Globus pallidus (tissue), 1 donor: ENCODE measurements at places on chromosomes 6 and 20.

- no peak for DNase-seq
These were observed 294.4 kb downstream of the KCNQ5 start for GRCh38 chr6:72916298-72916697.

DNA sequence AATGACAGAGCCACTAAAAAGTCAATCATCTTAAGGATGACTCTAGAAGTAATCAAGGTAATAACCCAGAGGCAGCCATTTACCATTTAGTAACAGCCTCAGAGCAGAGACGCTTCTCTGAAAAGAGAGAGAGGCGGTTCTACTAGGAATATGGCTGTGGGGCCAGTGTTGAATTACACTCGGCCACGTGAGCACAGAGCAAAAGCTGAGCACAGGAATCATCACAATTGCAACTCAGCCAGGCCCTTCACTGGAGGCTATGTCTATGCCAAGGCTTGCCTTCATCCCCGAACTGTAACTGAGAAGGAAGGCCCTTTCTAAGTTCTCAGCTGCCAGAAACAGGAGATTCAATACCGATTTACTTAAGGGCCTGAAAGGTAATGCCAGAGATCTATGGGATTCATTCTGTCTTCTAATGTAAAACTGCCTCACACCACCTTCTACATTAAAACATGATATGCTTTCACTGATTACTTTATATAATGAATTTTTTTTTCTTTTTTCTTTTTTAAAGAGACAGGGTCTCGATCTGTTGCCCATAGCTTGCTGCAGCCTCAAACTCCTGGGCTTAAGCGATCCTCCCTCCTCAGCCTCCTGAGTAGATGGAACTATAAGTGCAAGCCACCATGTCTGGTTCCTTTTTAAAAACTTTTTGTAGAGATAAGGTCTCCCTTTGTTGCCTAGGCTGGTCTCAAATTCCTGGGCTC lies 67.6 kb downstream of the NUDT3 start:
- DNase-seq = no peak

- DNase-seq = no peak
These were observed 39.4 kb upstream of the RGS17 start for GRCh38 chr6:153170511-153170910.

DNA sequence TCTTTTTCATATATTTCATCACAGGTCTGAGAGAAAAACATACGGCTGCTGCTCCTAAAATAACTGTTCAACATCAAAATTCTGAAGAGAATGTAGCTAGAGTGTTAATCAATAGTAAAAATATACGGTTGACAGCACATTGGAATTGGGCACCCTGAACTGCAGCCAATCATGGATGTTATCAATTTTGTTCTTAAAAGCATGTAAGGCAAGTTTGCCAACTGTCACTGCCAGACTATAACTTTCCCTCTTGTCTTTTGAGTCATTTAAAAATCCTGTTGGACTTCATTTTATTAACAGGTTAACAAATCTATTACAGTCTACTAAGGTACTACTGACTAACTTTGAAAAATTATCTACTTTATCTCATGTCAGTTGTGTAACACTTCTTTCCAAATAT lies 592.8 kb downstream of the HACE1 start:
- DNase-seq = no peak
